ENCODE measurements at places on chromosomes 6 and 20.
A peak's percentile ranks its signal among the peaks of the same experiment; 100 is the strongest.

GRCh38 chr6:35984701-35985100, 39.7 kb downstream of the SLC26A8 start:
- DNase-seq, result no peak

DNA sequence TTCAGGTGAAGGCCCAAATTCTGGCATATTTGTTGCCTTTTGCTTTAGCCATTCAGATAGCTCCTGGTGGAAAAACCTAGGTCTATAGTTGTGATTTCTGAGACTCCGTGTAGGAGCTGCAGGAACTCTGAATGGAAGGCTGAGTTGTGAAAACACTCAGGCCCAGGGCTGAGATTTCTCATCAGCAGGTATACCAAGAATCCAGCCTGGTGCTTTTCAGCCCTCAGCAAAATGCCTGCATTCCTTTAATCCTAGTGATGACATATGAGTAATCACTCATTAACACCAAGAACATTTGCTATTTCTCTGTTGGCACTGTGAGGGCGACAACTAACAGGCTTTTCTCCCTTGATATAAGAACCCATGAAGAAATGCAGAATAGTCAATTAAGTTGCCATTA, 546.1 kb upstream of the MAN1A1 start:
- no peak for DNase-seq

DNA sequence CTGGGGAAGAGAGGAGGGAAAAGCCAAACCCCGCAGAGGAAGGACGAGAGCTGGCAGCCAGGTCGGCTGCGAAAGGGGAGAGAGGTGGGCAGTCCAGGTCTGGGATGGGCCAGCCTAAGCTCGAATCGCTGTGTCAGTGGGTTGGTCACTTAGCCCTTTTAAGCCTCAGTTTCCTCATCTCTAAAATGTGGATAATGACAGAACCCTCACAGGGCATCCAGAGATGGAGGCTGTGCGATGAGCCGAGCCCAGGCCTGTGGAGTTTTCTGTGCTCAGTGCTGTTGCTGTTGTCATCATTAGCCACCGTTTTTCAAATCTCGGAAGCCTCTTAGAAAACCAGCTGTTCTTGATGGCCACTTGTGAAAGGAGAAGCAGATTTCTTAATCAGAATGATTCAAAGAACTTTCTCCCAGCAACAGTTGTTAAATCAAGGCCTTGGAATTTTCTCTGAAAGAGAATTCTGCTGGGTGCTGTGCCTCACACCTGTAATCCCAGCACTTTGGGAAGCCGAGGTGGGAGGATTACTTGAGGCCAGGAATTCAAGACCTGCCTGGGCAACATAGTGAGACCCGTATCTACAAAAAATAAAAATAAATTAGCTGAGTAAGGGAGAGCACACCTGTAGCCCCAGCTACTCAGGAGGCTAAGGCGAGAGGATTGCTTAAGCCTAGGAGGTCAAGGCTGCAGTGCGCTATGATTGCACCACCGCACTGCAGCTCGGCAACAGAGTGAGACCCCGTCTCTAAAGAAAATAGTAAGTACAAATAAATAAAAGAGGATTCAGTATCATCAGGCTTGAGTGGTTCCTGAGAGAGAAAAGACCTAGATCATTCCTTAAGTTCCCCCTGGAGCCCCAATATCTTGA, 46.3 kb upstream of the ENTPD6 start:
- no peak for DNase-seq

DNA sequence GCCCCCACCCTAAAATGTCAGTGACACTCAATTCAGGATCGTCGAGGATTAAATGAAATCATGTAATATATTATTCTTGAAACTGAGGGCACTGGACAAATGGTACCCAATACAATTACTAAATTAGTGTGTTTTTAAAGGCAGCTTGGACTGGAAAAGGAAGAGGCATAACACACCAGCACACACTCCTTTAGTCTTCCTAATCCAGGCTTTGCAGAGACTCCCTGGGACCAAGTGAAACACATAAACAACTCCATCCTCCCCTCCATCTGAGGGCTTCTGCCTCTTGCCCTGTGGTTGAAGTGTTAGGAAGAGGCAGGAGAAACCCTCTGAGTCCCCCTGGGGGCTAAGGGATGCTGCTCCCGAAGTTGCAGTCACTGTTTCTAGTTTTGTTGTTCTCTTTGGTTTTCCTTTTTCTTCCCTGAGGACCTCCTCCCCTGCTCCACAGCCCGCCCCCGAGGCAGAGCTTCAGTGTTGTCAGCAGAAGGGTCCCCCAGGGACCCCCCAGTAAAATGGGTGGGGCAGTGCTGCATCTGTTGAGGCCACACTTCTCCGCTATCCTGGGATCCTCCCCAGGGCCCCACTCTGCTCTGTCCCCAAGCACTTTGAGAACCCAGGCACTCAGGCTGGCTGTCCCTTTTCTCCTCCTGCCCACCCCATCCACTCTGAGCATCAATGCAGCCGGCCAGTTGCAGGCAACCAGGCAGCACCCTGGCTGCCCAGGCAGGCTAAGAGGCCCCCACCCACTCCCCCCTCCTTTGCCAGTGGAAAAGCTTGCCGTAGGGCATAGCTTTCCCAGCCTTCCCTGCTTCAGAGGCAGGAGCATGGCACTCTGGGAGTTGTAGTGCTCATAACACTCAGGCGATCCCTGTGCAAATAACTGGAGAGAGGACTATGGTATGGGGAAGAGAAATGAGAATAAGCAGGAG, 5.9 kb downstream of the TMEM63B start:
- DNase-seq, result peak; percentile 50

GRCh38 chr6:15380351-15380750, 134.5 kb downstream of the JARID2 start:
- no peak for DNase-seq

- DNase-seq, result peak; percentile 30
Observed at GRCh38 chr6:34855463-34855862, 32.4 kb downstream of the TAF11 start.
